Stimulated activated CD8-positive, alpha-beta memory T cell treated with anti-CD3 and anti-CD28 coated beads, Interleukin-15, amount 100 ng/mL, for 48 hours (primary cell): ENCODE measurements at places on chromosomes 5 and 9.

DNA sequence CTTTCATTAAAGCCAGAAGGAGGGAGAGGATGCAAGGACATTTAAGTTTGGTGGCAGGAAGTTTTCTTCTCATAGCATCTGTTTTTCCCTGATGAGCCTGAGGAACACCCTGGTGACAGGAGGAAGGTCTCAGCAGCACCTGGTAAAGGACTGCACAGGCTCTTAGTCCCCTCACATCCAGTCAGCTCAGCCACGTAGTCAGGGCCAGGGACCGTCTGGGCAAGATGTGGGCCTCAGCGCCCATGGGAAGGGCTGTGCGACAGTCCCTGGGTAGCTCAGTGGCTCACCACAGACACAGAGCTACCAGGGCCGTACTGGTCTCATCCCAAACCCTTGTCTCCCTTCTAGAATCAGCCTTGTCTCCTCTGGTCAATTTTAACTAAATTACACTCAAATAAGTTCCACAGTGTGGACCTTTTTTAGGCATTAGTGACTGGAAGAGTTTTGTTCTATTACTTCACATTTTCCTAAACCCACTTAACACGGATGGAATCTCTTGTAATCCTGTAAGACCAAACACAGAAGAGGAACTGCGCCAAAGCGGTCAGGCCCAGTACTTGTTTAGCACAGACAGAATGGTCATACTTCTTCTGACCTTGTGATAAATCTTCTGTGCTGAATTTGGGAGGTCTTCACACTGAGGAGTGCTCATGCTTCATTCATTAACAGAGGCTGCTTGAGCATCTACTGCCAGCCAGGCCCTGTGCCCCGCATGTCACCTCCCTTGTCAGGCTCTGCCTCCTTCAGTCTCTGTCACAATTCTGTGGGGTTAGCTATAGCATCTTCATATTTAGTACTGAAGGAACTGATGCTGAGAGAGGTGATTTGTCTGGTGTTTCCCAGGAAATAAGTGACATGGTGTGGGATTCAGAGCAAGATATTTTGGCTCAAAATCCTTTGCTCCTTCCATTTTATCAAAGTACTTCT, 91.4 kb downstream of the ANGPTL2 start:
- DNase-seq, result no peak

DNA sequence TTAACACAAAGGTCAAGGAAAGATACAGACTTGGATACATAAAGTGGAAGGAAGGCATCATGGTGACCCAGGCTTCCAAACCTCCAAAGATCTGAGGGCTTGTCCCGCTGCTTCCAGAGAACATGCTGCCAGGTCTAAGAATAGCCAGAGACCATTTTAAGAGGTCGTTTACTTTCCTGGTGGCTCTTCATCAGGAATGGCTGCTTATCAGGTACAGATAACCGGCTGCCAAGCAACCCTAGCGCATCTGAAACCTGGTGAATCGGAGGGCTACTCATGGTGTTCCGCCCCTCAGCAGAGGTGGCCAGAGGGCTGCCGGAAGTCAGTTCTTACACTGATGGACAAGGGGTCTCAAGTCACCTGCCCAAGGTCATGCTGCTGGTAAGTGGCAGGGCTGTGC, 251.3 kb upstream of the DAP start:
- no peak for DNase-seq

DNA sequence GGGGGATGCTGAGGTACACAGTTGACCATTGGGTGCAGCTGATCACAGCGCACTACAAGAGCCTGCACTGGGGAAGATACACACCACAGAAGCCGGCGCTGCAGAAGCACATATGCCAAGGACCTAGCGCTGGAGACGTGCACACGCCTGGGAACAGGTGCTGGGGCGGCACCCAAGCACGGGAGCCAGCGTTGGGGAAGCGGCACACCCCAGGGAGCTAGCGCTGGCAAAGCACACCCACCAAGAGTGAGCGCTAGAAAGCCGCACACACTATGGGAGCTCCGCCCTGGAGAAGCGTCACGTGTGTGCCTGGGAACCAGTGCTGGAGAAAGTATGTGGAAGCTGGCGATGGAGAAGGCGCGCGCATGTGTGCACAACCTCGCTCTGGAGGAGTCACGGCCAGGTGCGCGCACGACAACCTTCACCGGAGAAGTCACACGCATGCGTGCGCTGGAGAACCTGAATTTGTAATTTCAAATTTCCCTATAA, 4.5 kb downstream of the FANCC start:
- DNase-seq, result no peak

- DNase-seq, result no peak
Observed at GRCh38 chr5:150213530-150213929, 23.7 kb downstream of the SLC6A7 start.

- DNase-seq, result no peak
Observed at GRCh38 chr5:1073239-1074102, 38.4 kb downstream of the SLC12A7 start.

- no peak for DNase-seq
Observed at GRCh38 chr5:96294884-96295202, 138.2 kb downstream of the PCSK1 start.

DNA sequence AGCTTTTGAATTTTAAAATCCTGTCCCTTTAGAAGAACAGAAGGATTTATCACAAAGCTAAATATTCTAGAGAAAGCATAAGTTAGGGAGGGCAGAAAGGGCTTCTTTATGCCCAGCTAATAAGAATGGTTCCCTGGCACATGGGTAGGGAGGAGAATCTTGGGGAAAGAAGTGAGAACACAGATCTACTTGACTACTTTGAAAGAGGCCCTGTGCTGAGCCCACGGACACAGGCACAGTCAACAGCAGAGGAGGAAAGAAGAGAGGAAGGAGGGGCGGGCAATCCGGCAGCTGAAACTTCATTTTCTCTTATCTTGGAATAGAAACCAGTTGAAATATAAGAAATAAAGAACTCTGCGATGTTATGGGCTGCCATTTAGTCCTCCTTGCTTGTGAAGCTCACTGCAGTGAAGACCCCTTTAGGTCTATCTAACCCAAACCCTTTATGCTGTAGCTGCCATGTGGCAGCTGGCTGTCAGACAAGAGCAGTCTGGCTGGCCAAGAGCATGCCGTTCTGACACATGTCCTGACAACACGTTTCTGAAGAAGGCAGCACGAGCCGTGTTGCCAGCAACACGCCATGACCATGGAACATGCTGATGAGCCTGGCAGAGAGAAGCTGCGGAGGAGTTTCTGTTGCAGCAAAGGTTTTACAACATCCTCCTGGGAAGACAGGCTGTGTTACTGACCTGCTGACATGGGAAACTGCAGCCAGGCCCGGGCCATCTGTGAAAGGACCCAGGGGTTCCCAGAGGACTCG, 34.2 kb downstream of the ABLIM3 start:
- DNase-seq, result no peak

DNA sequence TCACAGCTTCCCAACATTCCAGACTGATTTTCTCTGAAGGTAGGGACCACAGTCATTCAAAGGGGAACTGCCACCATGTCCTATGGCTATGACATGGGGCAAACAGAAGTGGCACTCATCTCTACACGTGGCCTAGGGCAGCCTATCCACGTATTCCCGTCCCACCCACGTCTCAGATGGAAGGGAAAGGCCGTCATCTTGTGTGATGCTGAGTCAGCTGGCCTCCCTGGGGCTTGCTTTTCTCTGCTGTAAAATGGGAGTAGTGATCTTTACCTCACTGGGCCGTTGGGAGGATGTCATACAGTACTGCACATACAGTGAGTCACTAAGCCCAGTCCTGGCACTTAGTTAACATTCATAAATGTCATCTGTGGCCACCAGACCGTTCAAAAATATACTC, 72.3 kb downstream of the RAPGEF1 start:
- no peak for DNase-seq

- DNase-seq, result no peak
Observed at GRCh38 chr9:36276781-36277181, 18.5 kb upstream of the GNE start.

- no peak for DNase-seq
Observed at GRCh38 chr5:78483809-78484521, 123.5 kb downstream of the SCAMP1 start.

DNA sequence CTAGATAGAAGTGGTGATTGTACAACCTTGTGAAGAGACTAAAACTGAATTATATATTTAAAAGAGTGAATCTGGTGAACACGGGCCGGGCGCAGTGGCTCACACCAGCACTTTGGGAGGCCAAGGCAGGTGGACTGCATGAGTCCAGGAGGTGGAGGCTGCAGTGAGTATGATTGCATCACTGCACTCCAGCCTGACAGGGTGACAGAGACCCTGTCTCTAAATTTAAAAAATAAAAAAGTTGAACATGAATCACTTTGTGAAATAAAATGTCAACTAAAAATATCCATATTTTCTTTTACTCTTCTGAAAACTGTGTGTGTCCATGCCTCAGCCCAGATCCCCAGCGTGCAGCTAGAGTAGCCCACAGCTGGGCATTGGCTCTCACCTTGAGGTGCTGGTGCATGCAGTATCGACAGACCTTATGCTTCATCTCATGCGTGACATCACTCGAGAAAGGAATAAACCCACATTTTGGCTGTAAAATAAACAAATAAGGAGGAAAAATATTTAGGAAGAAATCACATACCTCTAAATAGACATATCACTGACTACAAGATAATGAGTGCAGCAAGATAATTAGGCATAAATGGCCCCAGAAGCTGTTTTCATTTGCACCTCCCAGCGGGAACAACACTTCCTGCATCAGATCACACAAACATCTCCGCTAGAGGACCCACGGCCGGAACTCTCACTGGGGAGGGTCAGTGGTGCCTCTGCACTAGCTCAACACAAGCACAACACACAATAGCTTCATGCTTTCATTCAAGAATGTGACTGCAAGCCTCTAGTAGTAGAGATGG, 22.1 kb downstream of the IPPK start:
- DNase-seq, result no peak

- DNase-seq, result no peak
Observed at GRCh38 chr5:91168859-91169258, 214.3 kb downstream of the ARRDC3 start.

- no peak for DNase-seq
Observed at GRCh38 chr5:173760461-173761177, 127.5 kb upstream of the CPEB4 start.

GRCh38 chr5:161002571-161003074, 150.6 kb upstream of the ATP10B start:
- no peak for DNase-seq

DNA sequence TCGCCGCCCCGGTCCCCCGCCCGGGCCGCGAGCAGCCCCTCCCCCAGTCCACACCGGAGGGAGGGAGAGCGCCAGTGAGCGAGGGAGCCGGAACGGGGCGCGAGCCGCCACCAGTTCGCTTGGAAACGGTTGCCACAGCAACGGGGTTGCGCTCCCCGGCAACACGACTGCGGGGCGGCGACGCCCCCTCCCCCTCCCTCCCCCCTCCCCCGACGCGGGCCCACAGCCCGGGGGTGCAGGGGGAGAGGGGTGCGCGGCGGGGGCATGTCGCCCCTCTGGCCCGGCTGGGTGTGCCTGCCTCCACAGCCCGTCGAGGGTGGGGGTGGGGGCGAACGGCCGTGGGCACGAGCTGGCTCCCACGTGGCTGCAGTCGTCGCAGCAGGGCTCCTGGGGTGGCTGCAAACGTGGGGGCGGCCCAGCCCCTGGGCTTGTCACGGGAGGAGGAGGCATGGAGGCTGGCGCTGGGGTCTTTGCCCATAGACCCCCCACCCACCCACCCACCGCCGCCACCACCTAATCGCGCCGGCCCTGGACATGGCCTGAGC, 524 bp downstream of the PRR7 start:
- peak; percentile 54 for DNase-seq

GRCh38 chr5:35685161-35685560, 67.5 kb downstream of the SPEF2 start:
- DNase-seq, result no peak

DNA sequence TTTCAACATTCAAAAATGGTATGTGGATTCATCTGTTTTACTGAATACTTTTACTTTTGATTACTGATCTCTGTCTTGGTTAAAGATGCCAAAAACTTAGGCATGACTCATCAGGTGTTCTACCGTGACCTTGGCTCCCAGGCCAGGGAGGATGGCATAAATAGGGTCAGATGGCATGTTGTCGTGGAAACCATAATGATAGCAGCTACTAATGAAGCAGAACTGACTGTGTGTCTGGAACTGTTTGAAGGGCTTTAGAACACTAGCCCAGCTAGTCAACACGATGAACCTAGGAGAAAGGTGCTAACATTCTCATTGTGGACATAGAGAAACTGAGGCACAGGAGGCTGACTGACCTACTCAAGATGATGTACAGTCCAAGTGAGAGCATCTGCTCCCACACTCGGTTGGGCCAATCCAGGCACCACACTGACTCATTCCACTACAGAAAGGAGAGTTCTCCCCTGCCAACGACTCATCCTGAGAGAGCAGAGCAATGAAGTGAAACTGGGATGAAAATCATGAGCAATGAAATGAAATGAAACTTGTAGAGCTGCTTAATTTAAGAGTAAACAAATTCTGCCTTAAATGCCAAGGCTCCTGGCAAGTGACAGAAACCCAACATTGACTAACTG, 116.0 kb downstream of the TENT4A start:
- DNase-seq, result peak; percentile 38
